Activated CD8-positive, alpha-beta memory T cell treated with anti-CD3 and anti-CD28 coated beads for 48 hours (primary cell): ENCODE measurements at places on chromosomes 2 and 18.

DNA sequence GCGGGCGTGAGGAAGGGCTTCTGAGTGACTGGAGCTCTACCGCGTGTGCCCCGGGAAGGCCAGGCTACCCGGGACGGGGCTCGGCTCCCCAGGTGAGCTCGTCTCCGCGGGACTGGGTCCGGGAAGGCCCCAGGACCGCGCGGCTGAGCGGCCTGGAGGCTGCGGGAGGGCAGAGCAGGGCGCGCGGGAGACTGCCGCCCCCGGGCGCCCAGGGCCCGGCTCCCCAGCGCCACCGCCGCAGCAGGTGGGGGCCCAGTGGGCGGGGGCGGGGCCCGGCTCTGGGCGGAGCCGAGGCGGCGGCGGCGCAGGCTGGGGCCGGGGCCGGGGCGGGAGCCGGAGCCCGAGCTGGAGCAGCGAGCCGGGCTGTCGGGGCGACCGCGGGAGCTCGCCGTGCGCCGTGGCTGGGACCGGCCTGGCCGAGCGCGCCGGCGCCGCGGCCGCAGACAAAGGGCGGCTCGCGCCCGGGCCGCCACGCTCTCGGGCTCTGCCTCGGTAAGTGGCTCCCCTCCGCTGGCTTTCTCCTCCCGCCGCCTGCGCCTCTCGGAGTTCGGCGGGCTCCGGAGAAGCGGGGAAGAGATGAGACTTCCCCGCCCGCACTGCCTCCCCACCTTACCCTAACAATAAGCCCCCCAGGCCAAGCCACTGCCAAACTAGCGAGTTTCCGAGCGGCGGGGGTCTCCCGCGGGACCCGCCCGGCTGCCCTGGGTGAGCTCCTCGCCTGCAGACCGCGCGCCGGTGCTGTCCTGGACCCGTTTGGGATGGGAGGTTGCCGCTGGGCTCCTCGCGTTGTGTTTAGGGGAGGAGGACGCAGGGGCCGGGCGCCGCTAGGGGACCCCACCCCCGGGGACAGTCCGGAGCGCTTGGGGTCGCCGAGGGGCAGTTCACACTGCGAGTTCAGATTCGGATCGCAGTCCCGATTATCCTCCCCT is at the start of gene MAPK4:
MAPK4 (plus strand) TSS at position 336 of the 929 bp plus-strand sequence. CDS start 103,872 bp downstream, outside the sequence.
- no peak for DNase-seq

GRCh38 chr2:233976690-233977294 is 59.6 kb downstream of the TRPM8 start:
- no peak for DNase-seq

DNA sequence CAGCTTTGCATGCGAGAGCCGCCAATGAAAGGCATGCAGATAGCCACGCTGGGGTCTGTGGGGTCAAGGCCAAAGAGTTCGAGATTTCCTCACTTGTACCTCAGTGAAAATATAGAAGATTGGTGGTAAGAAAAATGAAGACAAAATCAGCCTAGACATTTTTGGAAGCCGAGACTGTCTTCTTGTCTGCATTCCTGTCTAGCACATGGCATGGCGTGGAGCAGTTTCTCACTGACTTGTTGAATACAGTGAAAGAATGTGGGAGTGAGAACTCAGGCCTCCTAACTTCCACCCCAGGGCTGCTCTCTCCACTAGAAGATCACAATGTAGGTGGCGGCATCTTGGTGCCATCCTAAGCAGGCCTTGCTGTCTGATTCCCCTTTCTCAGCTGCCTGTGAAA is 740.8 kb upstream of the HS6ST1 start:
- DNase-seq: no peak

DNA sequence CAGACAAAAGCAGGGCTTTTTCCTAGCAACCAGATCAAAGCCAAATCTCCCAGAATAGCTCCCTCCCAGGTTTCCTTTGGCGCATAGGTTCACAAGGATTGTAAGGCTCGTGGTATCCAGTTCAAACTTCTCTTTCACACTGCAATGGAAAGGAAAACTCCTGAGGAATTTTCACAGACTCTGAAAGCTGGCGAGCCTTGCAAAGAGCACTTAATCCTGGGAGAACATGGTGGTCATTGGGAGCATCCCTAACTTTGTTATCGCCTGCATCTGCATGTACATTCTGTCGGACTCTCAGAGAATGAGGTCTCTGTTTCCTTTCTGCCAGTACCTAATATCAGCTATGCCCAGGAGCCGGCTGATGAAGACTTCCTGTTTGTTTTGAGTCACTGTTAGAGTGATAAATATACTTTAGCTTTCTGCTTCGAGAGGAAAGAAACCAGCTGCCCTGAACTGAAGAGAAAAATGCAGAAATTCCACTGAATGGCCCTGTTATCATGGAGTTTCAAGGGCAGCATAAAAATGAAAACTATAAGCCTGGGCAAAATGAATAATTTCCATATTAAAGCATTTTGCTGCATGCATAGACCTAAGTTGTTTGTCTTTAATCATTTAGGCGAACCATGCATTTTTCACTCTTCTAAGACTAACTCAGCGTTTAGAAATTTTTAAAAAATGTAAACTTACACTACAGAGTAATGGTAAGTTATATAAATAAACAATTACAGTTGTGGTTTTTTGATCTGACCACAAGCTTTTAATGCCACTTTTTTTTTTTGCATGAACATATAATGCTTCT is 76.4 kb upstream of the ZEB2 start:
- no peak for DNase-seq

- DNase-seq: no peak
Measured at GRCh38 chr2:10717628-10718027, 3.8 kb upstream of the ATP6V1C2 start.

DNA sequence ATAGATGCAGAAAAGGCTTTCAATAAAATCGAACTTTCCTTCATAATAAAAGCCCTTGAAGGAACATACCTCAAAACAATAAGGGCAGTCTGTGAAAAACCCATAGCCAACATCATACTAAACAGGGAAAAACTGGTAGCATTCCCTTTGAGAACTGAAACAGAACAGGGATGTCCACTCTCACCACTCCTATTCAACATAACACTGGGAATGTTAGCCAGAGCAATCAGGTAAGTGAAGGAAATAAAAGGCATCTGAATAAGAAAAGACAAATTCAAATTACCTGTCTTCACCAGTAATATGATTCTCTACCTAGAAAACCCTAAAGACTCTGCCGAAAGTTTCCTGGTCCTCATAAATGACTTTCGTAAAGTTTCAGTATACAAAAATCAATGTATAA is 861.0 kb upstream of the VRK2 start:
- no peak for DNase-seq

DNA sequence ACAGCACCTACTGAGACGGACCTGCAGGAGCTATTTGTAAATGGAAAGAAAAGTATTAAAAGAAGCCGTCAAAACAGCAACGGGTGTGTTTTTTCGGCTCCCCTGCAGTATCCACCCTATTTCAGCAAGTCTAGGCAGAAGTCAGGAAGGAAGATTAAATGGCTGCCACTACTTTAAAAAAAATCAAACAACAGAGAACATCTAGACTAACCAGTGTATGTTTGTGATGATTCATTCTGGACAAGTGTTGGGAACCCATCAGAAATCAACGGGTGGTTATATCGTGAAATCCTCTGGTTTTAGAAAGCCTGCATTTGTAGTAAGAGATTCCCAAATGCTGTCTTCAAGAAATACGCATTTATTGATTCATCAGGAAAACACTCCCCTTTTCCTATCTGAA is 9.0 kb downstream of the PMAIP1 start:
- DNase-seq: no peak

- DNase-seq: no peak
Measured at GRCh38 chr2:108837198-108837597, 50.6 kb downstream of the CCDC138 start.

DNA sequence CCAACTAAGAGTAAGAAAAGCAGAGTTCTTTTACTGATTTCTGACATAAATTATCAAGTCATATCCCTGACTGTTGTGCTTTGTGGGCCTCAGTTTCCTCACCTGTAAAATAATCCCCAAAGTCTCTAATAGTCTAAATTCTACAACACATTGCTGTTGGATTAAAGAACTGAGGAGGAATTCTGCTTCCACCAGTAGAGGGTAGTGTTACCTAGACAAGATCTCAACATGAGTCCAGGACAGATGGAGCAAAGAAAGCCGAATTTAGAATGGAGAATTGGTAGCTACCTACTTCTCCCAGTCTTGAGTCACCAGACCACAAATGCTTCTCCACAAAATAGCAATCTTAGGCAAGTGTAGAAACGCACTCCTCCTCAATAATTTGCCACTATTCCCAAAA is 462.5 kb upstream of the FSHR start:
- no peak for DNase-seq

DNA sequence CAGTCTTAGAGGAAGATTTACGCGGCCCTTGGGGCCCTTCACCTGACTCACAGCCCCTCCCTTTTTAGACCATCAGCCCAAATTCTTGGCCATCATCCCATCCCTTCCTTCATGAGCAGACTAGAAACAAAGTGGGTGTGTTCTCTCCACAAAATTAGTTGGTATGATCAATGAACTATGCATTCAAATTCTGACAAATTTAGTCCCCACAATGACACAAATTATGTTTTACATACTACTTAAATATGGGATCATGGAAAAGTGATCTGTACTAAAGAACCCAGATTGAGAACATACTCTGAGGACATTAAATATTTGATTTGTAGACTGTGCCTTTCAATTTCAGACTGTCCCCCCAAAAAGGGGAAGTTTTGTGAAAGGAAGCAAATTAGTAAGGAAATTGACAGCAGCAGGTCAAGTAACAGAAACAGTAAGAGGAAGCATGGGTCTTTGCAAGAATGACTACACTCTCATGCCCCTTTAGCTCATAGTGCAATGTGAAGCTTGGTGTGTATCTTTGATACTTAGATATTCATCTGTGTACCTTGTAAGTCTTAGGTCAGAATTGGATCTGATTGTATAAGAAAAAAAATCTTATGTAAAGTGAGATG is 2.2 kb upstream of the MAPRE2 start:
- DNase-seq: no peak

DNA sequence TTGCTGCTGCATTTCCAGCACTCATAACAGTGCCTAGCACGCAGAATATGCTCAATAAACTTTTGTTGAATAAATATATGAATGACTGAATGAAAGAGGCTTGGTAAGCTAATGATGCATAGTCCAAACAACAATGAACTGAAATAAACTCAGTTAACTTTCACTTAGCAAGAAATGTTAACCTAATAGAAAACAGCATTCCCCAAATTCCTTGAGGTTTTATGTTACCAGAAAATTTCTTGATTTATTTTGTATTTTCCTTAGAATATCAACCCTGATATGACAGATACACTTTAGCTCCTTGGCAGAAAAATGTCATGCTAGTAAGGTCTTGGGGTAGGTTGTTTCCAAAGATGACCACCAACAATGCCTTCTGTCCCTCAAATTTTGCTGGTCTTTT is 217.4 kb downstream of the KCNE4 start:
- no peak for DNase-seq

DNA sequence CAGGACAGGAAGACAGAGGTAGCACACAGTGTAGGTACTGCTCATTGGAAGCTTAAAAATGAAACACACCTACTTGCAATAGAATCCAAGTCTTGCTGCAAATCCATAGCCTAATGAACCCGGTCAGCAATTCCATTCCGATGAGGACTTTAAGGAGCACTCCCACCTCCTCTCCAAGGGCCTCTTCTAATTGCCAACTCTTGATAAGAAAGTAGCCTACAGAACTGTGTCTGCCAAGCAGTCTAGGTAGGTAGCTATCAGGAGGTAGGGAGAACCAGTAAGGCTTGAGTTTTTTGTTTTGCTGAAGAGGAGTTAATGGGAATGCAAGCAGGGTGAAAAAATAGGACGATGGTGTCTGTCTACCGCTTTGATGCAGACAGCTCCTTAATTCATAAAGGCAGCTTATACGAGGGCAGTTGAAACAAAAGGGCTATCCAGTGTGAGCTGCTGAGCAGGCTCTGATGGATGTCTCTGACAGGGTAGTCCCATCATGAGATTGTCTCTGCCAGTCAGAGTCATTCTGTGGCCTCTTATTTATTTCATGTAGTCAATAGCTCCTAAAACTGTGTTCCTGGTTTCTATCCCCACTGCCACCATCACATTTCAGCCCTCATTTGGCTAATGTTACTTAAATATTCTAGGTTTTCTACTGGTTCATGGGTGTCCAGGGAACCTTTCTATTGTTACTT is 155.6 kb upstream of the DNMT3A start:
- DNase-seq: no peak

- DNase-seq: no peak
Measured at GRCh38 chr2:19774805-19775176, 127.0 kb downstream of the TTC32 start.
